Psoas muscle (tissue), 8 donors: ENCODE measurements at places on chromosomes 7 and 10. TPM values are rescaled to one million over a fixed set of nuclear protein-coding genes. Genes with fewer than 3 reads are reported as not detected.

ANKRD22 gene
- total RNA-seq, result not detected

GPR15LG gene
- total RNA-seq, result not detected

LEP gene
- 0.32 TPM for total RNA-seq

DNA sequence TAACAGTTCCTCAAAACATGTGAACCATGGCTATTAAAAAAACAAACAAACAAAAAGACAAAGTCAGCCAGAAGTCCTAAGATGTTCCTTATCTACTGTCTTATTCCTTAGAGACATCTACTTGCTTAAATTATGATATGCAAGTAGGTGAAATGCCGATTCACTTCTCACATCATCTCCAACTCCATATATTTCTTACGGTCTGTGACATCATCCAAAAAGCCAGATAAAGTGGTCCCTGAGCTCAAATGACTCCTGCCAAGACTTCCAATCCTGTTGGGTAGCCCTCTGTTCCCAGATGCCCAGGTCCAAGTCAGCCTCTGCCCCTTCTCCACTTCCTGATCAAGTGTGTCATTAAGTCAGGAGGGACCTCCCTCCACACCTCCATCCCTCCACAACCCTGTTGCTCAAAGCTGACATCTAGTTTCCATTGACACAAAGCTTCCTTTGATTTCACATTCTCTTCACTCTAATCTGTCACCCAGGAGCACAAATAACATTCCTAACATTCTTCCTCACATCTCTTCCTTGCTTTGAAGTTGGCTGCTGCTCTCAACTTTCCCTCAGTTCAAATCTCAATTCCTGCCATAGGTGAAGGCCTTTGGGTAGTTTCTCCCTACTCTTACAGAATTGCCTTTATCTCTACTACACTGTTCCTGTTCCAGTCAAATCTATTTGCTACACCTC lies 56.1 kb upstream of the PDLIM1 start:
- no peaks in the 10 kb centered on the region for H3K27me3 ChIP-seq
- DNase-seq, result no peak
- no peak overlapping the region for H3K4me3 ChIP-seq
- no peak overlapping the region for H3K27ac ChIP-seq
- H3K36me3 ChIP-seq, result no peaks in the 10 kb centered on the region

- DNase-seq, result no peak
- H3K4me3 ChIP-seq, result no peak overlapping the region
Observed at GRCh38 chr7:100914208-100914878, 18.7 kb upstream of the ACHE start.

DNA sequence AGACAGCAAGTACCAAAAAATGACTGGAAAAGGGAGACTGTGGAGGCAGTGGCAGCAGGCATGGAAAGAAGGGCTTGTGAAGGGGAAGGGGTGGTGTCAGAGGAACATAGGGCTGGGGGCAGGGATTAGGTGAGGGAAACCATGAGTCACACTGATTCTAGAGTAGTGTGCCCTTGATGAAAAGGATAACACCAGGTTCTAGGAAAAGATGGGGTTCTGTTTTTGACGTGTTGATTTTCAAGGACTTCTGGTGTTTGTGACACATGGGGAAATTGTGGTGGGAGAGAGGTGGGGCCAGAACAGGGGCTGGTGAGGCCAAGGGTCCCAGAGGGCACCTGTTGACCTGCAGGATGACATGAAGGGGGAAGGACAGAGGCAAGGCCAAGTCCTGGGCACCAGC lies 57.1 kb downstream of the FIGNL1 start:
- H3K36me3 ChIP-seq, result no peaks in the 10 kb centered on the region
- H3K4me3 ChIP-seq, result no peak overlapping the region
- no peak overlapping the region for H3K27ac ChIP-seq
- no peaks in the 10 kb centered on the region for H3K4me1 ChIP-seq
- DNase-seq, result no peak

DNA sequence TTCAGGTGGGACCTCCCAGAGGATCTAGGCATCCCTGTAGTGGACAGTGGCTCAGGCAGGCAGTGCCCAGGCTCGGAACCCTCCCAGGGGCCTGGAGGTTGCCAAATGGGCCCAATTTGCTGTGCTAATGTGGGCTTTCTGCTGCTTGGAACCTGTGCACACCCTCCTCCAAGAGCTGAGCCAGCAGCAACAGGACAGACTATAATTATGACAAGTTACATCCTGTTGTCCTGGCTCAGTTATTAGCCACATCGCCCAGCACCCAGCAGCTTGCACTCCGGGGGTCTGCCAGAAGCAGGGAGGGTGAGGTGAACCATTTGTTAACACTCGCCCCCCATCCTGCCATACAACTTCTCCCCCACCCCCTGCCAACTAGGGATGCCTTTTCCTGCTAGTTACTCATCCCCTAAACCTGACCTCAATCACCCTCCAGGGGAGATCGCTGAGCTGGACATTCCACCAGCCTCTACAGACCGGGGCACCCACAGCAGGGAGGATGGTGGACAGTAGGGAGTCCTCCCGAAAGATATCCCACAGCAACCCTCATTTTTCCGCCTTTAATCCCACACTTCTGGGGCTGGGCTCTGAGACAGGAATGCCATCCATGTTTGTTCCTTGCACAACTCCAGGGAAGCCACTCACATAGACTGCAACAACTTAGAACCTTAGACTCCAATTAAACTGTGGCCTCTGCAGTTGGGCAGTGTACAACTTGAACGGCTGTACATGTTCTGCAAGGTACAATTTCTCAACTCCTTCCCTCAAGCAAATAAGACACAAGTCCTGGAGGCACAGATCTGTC lies 7.9 kb upstream of the MYL10 start:
- no peaks in the 10 kb centered on the region for H3K27me3 ChIP-seq
- no peak for DNase-seq
- peak overlapping the region; percentile 23 for H3K27ac ChIP-seq

- no peaks in the 10 kb centered on the region for H3K27me3 ChIP-seq
- H3K27ac ChIP-seq, result no peak overlapping the region
- no peaks in the 10 kb centered on the region for H3K36me3 ChIP-seq
- DNase-seq, result no peak
- no peaks in the 10 kb centered on the region for H3K4me1 ChIP-seq
- no peak overlapping the region for H3K4me3 ChIP-seq
Observed at GRCh38 chr10:89548673-89549072, 13.3 kb upstream of the SLC16A12 start.

GRCh38 chr10:132054564-132054963 lies 11.2 kb upstream of the JAKMIP3 start:
- no peak for DNase-seq
- H3K27me3 ChIP-seq, result peaks cover 9% of the 10 kb centered on the region
- H3K27ac ChIP-seq, result no peak overlapping the region
- H3K36me3 ChIP-seq, result no peaks in the 10 kb centered on the region
- H3K4me3 ChIP-seq, result no peak overlapping the region

DNA sequence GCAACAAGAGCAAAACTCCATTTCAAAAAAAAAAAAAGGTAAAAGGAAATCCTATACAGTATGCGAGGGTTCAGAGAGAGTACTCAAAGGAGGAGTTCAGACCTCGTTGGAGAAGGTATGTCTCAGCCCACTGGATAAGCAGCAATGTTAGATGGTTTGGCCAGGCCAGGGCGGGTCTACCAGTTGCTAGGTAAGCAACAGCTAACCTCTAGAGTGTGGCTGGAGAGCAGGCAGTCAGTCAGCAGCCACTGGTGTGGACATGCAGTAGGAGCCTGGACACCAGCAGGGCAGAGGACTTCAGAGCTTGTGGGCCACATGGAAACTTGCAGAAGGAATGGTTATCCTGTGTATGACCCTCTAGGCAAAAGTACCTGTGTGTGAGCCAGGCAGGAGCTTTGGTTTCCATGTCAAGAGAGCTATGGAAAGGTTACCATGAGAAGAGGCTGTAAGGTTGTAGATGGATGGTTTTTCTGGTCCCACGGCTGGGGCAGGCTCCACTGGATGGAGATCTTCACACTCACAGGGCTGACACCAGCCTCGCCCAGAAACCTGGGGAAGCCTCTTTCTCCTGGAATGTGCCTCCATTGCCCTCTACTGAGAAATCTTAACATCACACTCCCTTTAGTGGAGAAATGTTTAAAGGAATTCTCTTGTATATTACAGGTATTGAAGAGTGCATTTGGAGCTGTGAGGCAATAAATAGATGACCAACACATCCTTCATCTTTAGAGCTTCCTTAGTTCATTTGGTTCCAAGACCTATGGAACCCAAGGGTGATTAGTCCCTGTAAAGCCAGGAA lies 63.6 kb downstream of the CCDC186 start:
- H3K36me3 ChIP-seq, result no peaks in the 10 kb centered on the region
- no peak overlapping the region for H3K27ac ChIP-seq
- H3K27me3 ChIP-seq, result no peaks in the 10 kb centered on the region
- H3K4me1 ChIP-seq, result no peaks in the 10 kb centered on the region
- no peak overlapping the region for H3K4me3 ChIP-seq
- DNase-seq, result no peak

DNA sequence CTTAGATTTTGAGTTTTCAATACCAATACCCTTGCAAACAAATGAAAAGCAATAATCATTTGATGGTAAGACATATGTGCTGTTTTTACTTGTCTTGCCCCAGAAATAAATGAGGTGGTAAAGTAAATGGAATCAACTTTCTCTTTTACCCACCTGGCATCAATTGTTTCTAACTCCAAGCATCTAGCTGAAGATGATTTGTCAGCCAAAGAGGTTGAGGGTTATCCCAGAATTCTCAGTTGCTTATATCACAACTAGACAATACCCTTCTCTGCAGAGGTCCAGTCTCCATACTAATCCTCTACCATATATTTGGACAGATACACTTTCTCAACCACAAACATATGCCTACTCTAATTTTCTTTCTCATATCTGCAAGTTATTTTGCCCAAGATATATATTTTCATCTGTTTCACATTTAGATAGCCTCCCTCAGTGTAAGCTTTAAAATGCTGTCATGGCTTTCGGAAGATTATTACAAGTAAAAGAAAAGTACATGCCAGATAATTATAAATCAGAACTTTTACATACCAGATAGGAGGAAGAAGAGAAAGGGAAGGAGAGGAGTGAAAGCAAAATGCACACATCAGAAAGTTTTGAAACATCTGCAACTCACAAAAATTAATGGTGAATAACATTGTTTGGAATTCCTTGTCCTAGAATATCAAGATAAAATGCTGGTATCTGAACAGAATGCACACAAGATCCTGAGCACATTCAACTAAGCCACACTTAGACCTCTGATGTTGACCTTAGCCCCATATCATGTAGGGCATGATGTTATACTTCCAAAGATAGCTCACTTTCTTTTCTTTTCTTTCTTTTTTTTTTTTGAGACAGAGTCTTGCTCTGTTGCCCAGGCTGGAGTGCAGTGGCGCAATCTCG lies 146.6 kb downstream of the REEP3 start:
- H3K27me3 ChIP-seq, result no peaks in the 10 kb centered on the region
- peak overlapping the region; percentile 27 for H3K27ac ChIP-seq
- H3K4me3 ChIP-seq, result no peak overlapping the region
- no peak for DNase-seq
- no peaks in the 10 kb centered on the region for H3K36me3 ChIP-seq
- H3K4me1 ChIP-seq, result peaks cover 22% of the 10 kb centered on the region

GRCh38 chr10:69914398-69915214 lies 112.9 kb downstream of the COL13A1 start:
- H3K27ac ChIP-seq, result no peak overlapping the region
- H3K4me3 ChIP-seq, result no peak overlapping the region
- DNase-seq, result peak; percentile 70
- H3K4me1 ChIP-seq, result peaks cover 18% of the 10 kb centered on the region
- H3K36me3 ChIP-seq, result peaks cover 2% of the 10 kb centered on the region

DNA sequence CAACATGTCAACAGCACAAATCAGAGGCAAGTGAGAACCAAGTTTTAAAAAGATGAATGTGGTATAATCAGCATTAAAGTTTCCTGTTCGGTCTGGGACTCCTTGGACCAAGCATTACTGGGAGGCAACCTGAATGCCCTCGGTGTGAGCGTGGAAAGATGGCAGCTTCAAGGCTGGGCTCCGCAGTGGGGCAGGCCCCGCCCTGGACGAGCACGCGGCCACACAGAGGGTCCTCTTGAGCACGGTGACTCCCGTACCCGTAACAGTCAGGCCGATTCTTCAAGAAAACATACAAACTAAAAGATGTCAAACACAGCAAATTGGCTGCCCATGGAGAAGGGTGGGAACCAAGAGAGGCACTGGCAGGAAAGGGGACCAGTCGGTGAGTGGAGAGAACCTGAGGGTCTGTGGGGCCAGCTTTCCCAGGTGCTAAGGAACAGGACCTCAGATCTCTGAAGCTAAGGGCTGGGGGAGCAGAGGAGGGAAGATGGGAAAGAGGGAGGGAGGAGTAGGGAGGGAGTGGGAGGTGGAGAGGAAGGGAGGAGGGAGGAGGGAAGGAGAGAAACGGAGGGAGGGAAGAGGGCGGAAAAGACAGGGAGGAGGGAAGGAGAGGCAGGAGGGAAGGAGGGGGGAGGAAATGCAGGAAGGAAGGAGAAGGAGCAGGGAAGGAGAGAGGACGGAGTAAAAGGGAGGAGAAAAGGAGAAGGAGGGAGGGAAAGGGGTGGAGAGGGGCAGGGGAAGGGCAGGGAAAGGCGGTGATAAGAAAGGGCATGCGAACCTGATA lies 71.2 kb upstream of the FAM20C start:
- H3K36me3 ChIP-seq, result no peaks in the 10 kb centered on the region
- H3K27me3 ChIP-seq, result no peaks in the 10 kb centered on the region
- H3K4me1 ChIP-seq, result peaks cover 3% of the 10 kb centered on the region
- DNase-seq, result no peak
